Stimulated activated CD8-positive, alpha-beta memory T cell treated with anti-CD3 and anti-CD28 coated beads, Interleukin-7, amount 100 ng/mL, for 4 hours (primary cell): ENCODE measurements at places on chromosomes 16 and 17.

GRCh38 chr16:70737377-70738082, 51.7 kb upstream of the MTSS2 start:
- peak; percentile 46 for DNase-seq

- DNase-seq: no peak
These were observed 233.7 kb downstream of the ZFHX3 start for GRCh38 chr16:72814226-72814625.

GRCh38 chr17:70878879-70879278, 709.5 kb downstream of the KCNJ2 start:
- no peak for DNase-seq

DNA sequence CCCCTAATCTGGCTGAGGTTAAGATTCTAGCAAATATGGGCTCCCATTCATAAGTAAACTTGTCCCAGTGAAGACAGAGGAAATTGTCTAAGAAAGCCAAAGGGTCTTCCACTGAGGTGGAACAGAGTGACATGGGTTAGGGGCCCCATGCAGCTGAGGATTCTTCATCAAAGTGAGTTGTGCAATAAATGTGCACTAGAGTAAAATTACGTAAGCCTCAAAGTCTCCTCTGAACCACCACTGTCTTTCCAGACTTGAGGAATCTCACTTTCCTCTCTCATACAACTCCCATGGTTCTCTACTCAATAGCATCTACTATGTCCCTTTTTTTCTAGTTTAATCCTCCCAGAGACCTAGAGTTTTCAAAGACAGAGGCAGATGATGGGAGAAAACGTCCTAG, 132.4 kb downstream of the CA10 start:
- DNase-seq: no peak

DNA sequence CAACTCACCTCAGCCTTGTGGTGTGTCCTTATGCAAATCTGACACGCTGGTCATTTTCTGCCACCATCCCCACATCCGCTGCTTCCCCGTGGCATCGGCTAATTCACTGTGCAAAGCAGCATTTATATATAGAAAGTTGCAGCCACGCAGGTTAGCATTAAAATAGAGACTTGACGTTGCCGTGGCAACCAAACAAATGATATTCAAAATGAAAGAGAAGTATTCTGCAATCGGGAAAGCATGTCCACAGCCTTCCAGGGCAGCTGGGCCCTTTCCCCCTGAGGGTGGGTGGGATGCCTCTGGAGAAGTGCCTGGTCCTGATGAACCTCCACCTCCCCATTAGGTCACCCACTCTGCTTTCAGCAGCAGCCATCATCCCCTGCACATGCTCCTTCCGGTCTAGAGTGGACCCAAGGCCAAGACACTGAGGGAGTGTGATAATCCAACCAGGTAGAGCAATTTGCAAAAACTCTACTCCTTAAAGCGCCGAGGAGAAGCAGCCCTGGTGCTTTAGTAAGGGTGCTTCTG, 138.7 kb downstream of the GAS7 start:
- DNase-seq: no peak

- DNase-seq: no peak
These were observed 12.6 kb upstream of the SRRM2 start for GRCh38 chr16:2739625-2740430.

- DNase-seq: no peak
These were observed 184.0 kb upstream of the GSE1 start for GRCh38 chr16:85428899-85429775.

DNA sequence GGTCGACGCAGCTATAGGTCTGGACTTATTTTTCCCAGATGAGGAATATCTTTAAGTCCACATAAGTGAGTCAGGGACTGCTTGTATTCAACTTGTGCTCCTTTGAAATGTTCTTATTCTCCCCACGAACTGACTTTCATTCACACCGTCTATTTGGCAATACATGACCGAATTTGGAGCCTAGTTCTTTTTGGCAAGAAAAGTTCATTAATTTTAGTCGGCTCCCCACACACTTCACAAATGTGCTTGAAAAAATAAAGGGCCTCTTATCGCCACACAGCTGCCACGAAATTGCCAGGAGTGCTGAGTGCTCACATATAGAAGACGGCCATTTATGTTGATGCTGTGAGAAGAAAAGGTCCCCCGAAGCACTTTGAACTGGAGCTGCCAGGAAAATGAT, 152.6 kb downstream of the PRKCA start:
- DNase-seq: no peak

DNA sequence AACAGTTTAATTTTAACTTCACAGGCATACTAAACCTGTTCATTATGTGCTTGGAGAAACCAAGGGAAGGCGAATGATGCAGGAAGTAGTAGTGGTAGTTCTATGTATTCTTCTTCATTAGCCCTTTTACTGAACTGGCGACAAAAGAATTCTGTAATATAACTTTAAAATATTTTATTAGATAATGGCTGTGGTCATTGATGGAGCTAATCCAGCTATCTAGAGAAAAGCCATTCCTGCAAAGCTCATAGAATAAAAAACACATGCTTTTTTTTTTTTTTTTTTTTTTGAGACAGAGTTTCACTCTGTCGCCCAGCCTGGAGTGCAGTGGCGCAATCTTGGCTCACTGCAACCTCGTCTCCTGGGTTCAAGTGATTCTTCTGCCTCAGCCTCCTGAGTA, 23.5 kb downstream of the TANC2 start:
- no peak for DNase-seq

GRCh38 chr16:89584768-89585549, 9.4 kb downstream of the CPNE7 start:
- DNase-seq: no peak

DNA sequence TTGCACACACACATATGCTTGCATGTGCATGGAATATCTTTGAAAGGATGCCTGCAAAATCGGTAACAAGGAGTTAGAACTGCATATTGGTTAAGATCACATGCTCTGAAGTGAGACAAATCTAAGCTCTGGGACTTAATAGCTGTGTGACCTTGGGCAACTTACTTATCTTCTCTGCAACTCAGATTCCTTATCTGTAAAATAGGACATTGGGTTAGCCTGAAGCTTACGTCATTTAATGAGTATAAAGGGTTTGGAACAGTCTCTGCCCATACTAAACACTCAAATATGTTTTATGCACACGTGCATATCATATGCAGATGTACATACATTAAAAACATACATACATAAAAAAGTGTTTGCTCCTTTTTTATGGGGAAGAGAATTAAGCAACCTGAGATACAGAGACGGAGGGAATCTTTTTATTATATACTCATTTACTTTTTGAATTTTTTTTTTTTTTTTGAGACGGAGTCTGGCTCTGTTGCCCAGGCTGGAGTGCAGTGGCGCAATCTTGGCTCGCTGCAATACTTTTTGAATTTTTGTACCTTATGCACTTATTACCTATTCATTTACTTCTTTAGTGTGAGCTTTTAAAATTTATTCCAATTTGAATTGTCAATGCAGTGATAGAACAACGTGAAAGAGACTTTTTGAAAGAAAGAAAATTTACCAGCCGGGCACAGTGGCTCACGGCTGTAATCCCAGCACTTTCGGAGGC, 206.2 kb downstream of the CCDC182 start:
- DNase-seq: no peak

- DNase-seq: no peak
These were observed 33.5 kb downstream of the MGAT5B start for GRCh38 chr17:76901542-76902197.

DNA sequence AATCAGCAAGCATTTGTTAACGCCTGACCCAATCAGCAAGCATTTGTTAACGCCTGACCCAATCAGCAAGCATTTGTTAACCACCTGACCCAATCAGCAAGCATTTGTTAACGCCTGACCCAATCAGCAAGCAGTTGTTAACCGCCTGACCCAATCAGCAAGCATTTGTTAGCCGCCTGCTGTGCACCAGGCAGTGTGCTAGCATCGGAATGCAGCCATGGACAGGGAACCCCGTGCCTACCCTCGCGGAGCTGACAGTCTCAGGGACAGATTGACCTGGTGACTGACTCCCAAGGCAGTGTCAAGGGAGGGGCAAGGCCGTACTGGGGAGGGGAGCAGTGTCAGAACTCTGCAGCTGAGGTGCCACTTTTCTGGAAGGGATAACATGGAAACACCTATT, 66.9 kb downstream of the ABR start:
- DNase-seq: no peak

- DNase-seq: no peak
These were observed 103.5 kb downstream of the ABCC1 start for GRCh38 chr16:16052916-16053315.

DNA sequence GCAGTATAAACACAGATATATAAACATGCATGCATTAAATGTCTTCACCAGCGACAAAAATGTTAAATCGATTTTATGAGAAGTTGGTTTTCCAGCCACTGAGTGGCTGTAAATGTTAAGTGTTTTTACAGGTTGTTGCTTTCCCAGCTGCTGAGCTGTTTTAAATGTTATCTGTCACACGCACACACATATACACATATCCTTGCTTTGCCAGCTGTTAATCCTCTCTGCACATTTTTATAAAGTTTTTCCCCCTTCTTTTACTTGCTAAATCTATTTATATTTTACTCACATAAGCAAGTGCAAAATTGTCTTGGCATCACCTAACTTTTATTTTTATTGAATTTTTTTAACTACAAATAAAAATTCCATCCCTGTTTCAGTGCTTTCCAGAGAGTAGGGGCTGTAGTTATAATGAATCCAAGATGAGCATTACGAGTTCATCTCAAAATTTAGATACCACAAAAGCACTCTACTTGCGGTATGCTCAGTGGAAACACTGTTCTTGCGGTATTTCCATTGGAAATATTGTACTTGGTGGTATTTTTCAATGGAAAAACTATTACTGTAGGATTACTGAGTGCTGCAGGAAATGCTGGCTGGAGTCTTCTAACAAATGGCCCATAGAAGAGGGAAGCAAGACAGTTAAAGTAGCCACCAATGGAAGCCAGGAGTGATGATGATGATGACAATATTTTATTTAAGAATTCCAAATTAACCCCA, 124.9 kb upstream of the KCNJ16 start:
- no peak for DNase-seq

DNA sequence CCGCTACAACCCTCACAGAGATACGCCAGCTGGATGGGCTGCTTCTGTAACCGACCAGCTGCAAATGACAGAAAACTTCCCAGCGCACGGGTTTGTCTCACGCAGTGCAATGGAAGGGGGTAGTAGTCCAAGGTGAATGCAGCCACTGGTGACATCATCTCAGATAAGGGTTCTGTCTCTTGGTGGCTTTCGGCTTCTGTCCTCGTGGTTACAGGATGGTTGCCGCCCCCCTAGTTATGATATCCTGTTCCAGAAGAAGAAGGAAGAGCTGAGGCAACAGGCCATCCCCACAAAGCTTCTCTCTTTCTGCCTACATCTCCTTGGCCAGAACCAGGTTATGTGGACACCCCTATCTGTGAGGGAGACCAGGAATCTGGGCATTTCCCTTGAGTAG, 40.3 kb upstream of the BAHCC1 start:
- no peak for DNase-seq

GRCh38 chr17:31148205-31148604, 53.4 kb downstream of the NF1 start:
- DNase-seq: no peak

DNA sequence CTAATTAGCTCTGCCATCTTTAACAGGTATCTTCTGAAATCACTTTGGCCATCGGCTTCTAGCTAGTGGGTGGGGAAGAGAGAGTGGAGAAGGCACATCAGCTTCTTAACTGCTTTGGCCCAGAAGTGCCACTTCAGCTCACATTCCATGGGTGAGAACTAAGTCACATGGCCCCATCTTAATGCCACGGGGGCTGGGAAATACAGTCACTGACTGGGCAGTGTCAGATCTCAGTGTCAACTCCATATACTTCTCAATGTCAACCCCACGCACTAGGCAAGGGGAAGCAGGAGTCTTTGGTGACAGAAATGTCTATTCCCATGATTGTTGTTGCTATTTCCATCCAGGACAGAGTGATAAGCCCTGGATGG, 29.4 kb downstream of the CCR7 start:
- DNase-seq: no peak

DNA sequence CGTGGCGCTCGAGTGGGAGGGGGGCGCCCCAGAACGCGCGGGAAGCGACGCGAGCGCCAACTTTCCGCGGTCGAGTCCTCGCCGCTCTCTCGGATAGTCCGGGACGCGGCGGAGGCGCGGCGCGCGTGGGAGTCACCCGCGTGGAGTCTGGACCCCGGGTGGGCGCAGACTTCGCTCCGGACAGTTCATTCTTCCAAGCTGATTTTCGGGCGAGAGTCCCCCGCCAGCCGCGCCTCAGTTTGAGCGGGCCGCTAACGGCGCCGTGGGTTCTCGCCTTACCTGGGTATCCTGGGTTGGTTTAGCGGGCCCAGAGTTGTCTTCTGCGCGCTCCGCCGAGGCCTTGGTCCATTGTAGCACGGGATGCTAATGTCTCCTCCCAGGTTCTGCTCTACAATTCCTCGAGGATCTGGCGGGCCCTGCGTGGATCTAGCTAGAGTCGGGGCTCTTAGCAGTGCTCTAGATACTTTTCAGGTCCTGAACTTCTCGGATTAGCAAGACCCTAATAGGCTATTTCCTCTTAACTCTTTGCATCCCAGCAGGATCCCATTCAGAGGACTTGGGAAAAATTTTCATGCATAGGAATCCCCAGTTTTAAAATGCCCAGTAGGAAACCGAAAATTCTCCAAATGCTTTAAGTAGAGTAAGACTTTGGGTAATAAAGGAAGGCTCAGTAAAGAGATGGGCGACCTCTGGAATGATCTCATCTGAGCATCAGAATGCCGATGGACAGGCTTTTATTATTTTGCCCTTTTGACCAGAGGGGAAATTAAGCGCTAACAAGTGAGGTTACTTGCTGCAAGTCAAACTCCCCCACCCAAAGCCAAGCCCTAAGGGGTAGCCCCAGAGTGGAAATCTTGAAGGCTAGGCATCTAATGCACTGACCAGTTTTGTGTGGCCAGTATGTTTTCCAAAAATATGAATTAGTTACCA, 537 bp upstream of the GJC1 start:
- no peak for DNase-seq

GRCh38 chr17:40124279-40125141, 2.7 kb downstream of the MSL1 start:
- DNase-seq: no peak

DNA sequence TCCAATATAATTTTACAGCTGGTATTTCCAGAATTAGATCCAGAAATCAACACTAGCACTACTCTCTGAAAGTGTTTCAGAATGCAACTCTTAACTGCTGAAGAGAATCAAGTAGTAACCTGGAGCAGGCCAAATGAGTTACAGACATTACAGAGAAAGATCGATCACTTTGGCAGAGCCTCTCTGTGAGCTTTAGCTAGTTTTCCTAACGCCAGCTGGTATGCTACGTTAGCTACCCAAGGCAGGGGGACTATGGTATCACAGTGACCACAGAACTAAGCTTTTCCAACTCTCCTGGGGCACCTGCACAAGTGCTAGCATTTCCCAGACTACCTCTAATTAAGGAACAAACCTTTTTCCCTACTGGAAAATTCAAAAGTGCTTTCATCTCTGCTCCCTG, 30.4 kb downstream of the TRAF4 start:
- DNase-seq: no peak

- DNase-seq: no peak
These were observed 526 bp downstream of the ZZEF1 start for GRCh38 chr17:4142107-4142900.

- DNase-seq: no peak
These were observed 255.2 kb upstream of the WSB1 start for GRCh38 chr17:27038676-27039075.

GRCh38 chr16:54201200-54201599, 85.4 kb downstream of the IRX3 start:
- no peak for DNase-seq

- no peak for DNase-seq
These were observed 25.9 kb upstream of the APOH start for GRCh38 chr17:66255112-66255511.

- DNase-seq: no peak
These were observed 1.8 kb downstream of the CLEC3A start for GRCh38 chr16:78024159-78024558.

GRCh38 chr17:5429191-5429887, 9.4 kb downstream of the RPAIN start:
- DNase-seq: no peak
